A549 treated with DMSO at 1 μM for 4 hours (cell line): ENCODE measurements at places on chromosomes 2 and 18. TPM values are rescaled to one million over a fixed set of nuclear protein-coding genes. Genes with fewer than 3 reads are reported as not detected.

Gene CYB5A
- total RNA-seq, result 114 to 153 TPM (median 117 TPM) in 5 replicates

Gene IL37
- not detected in 5 replicates for total RNA-seq

Gene DDX18
- total RNA-seq, result 71.5 to 85.4 TPM (median 76.0 TPM) in 5 replicates

Gene VWA3B
- total RNA-seq, result 0.10 TPM in 1 of 5 replicates, not detected in the others

Gene MAB21L4
- total RNA-seq, result 0.05 to 0.15 TPM (median 0.08 TPM) in 4 of 5 replicates, not detected in the other

Gene TNS1
- total RNA-seq, result 6.1 to 13.5 TPM (median 9.6 TPM) in 5 replicates

Gene EFEMP1
- 30.5 to 51.4 TPM (median 45.1 TPM) in 5 replicates for total RNA-seq

Gene METAP1D
- total RNA-seq, result 2.7 to 3.2 TPM (median 3.0 TPM) in 5 replicates

Gene LCT
- total RNA-seq, result 0.02 to 0.06 TPM (median 0.02 TPM) in 5 replicates
